ENCODE measurements at places on chromosomes 3 and 15. TPM values are rescaled to one million over a fixed set of nuclear protein-coding genes. Genes with fewer than 3 reads are reported as not detected.

The IL17RB gene
- total RNA-seq = 3.1 TPM

The DZIP1L gene
- 28.1 TPM for total RNA-seq

The VGLL3 gene
- 6.1 TPM for total RNA-seq

The PRR23E gene
- not detected for total RNA-seq

The OR4F15 gene
- not detected for total RNA-seq

The NR1I2 gene
- total RNA-seq = 0.26 TPM

The KLHL6 gene
- total RNA-seq = 0.11 TPM

The STARD9 gene
- 16.5 TPM for total RNA-seq

DNA sequence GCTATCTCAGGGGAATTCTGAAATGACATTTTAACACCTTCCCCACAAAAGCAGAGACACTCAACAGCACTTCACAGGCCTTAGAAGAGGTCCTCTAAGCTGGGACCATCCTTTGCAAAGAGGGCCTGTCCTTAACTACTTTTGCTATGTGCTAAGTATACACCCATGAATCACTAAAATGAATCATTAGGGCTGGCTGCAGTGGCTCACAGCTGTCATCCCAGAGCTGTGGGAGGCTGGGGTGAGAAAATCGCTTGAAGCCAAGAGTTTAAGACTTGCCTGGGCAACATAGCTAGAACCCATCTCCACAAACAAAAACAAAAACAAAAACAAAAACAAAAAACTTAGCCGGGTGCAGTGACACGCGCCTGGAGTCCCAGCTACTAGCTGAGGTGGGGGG lies 53.9 kb upstream of the MELTF start:
- H3K27ac ChIP-seq = no peak overlapping the region
- no peaks in the 10 kb centered on the region for H3K4me1 ChIP-seq
- DNase-seq = no peak
- peaks cover 13% of the 10 kb centered on the region for H3K36me3 ChIP-seq
- no peak overlapping the region for H3K4me3 ChIP-seq

- peak overlapping the region; percentile 97 for H3K4me3 ChIP-seq
- H3K4me1 ChIP-seq = peaks cover 41% of the 10 kb centered on the region
- no peaks in the 10 kb centered on the region for H3K36me3 ChIP-seq
- H3K27ac ChIP-seq = no peak overlapping the region
Measured at GRCh38 chr15:60480888-60481287, 1.9 kb upstream of the ICE2 start.

DNA sequence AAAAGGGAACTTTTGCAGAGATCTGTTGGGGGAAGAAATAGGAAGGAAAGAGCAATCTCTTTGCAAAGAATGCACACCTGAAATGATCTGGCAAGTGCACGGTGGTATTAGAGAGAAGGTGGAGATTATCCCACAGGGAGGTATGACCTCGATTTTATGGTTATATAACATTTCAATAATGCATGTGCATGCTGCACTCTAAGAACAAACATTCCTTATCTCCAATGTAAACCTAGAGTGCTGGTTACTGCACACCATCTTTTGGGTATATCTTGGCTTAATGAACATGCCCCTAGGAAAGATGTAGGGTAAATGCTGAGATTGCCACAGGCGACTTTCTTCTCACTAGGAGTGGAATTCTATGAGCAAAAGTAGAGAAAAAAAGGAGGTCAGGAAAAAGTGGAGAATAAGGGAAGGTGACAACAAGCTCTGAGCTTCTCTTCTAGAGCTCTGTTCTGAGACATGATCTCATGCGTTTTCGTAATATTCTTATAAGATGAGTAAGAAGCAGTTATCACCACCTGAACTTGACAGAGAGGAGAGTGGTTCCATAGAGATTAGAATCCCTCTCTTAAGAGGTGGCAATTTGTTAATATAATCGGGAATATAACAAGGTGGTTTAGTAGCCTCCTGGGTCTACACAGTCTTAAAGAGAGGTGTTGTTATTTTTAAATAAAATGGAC lies 117.5 kb upstream of the TMC3 start:
- DNase-seq = no peak
- H3K36me3 ChIP-seq = no peaks in the 10 kb centered on the region
- no peak overlapping the region for H3K27ac ChIP-seq
- H3K27me3 ChIP-seq = no peaks in the 10 kb centered on the region
- H3K4me1 ChIP-seq = no peaks in the 10 kb centered on the region

DNA sequence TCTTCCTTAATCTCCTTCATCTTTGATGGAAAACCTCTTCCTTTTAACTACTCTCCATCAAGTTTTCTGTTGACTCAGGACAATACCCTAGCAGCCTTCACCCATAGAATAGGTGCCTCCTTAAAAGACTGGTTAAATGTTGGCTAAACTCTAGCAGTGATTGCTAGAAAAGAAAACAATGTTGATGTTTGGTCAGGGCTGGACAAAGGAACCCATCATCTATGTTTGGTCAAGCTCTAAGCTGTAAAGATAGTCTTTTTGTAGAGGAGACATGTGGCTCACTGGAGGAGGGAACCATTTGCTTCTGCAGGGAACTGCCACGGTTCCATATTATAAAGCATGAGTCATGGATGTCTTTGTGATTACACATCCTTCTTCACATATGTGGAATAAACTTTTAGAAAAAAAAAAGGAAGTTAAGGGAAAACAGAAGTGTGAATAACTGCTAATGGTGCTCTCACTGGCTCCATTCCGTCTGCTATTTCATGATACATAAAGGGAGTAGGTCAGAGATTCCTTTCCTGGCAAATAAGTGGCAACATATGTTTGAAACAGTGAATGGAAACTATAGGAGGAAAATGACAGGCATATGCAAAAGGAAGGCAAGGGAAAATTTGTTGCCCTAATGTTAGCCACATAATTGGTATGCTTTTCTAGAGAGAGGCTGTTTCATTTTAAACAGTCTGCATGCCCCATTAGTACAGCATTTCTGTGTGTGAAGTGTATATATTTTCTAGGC lies 78.2 kb downstream of the CMSS1 start:
- H3K27ac ChIP-seq = peak overlapping the region; percentile 91
- peaks cover 4% of the 10 kb centered on the region for H3K36me3 ChIP-seq
- no peak for DNase-seq
- H3K4me1 ChIP-seq = peaks cover 15% of the 10 kb centered on the region
- no peaks in the 10 kb centered on the region for H3K27me3 ChIP-seq

GRCh38 chr15:98447069-98447468 lies 201.3 kb upstream of the IGF1R start:
- peaks cover 10% of the 10 kb centered on the region for H3K4me1 ChIP-seq
- H3K4me3 ChIP-seq = no peak overlapping the region
- H3K36me3 ChIP-seq = no peaks in the 10 kb centered on the region

GRCh38 chr15:48647962-48648361 lies 2.5 kb upstream of the FBN1 start:
- H3K4me3 ChIP-seq = peak overlapping the region; percentile 83
- no peak overlapping the region for H3K27ac ChIP-seq
- peaks cover 12% of the 10 kb centered on the region for H3K27me3 ChIP-seq

- H3K27ac ChIP-seq = no peak overlapping the region
- DNase-seq = no peak
- no peaks in the 10 kb centered on the region for H3K27me3 ChIP-seq
- no peaks in the 10 kb centered on the region for H3K4me1 ChIP-seq
- H3K36me3 ChIP-seq = peaks cover 4% of the 10 kb centered on the region
Measured at GRCh38 chr3:112847692-112848091, 1.0 kb upstream of the CD200R1L start.

GRCh38 chr15:101024706-101025500 lies 105.7 kb downstream of the LRRK1 start:
- H3K4me1 ChIP-seq = peaks cover 54% of the 10 kb centered on the region
- peak overlapping the region; percentile 62 for H3K27ac ChIP-seq
- H3K27me3 ChIP-seq = peaks cover 4% of the 10 kb centered on the region
- DNase-seq = no peak

- H3K4me3 ChIP-seq = no peak overlapping the region
- no peaks in the 10 kb centered on the region for H3K36me3 ChIP-seq
- no peaks in the 10 kb centered on the region for H3K27me3 ChIP-seq
- H3K27ac ChIP-seq = no peak overlapping the region
Measured at GRCh38 chr3:19632099-19633074, 301.6 kb downstream of the EFHB start.

- H3K27me3 ChIP-seq = no peaks in the 10 kb centered on the region
- DNase-seq = no peak
- H3K4me1 ChIP-seq = peaks cover 10% of the 10 kb centered on the region
- H3K36me3 ChIP-seq = no peaks in the 10 kb centered on the region
- H3K27ac ChIP-seq = no peak overlapping the region
Measured at GRCh38 chr3:109803274-109803673, 465.9 kb upstream of the DPPA4 start.

- peaks cover 3% of the 10 kb centered on the region for H3K36me3 ChIP-seq
- peaks cover 15% of the 10 kb centered on the region for H3K4me1 ChIP-seq
- DNase-seq = no peak
Measured at GRCh38 chr3:62131620-62132019, 241.7 kb downstream of the FEZF2 start.

GRCh38 chr15:58438956-58439355 lies 7.2 kb downstream of the LIPC start:
- H3K4me1 ChIP-seq = peaks cover 42% of the 10 kb centered on the region
- DNase-seq = peak; percentile 14
- H3K27me3 ChIP-seq = no peaks in the 10 kb centered on the region
- H3K36me3 ChIP-seq = no peaks in the 10 kb centered on the region

- H3K36me3 ChIP-seq = no peaks in the 10 kb centered on the region
- DNase-seq = no peak
- peak overlapping the region; percentile 36 for H3K27ac ChIP-seq
- H3K4me3 ChIP-seq = no peak overlapping the region
Measured at GRCh38 chr3:40872258-40872920, 326.9 kb upstream of the CTNNB1 start.

DNA sequence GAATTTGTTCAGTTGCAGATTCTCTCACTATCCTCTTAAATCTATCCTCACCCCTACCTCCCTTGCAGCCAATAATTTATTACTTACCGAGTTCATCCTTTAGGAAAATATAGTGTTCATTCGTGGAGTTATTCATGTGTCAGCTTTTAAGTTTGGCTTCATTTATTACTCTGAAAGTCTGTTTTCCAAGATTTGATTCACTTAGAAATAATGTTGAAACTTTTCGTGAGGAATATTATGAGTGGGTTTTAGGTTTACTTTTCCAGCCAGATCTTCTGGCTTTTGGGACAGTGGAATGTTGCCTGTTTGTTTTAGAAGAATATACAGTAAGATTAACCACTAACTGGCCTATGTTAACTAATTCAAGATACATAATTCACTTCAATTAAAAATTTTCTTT lies 161.0 kb upstream of the CGNL1 start:
- H3K4me3 ChIP-seq = no peak overlapping the region
- no peak for DNase-seq
- peaks cover 68% of the 10 kb centered on the region for H3K4me1 ChIP-seq
- no peaks in the 10 kb centered on the region for H3K36me3 ChIP-seq
- H3K27ac ChIP-seq = peak overlapping the region; percentile 40

- H3K36me3 ChIP-seq = no peaks in the 10 kb centered on the region
- peak overlapping the region; percentile 38 for H3K4me3 ChIP-seq
- H3K27me3 ChIP-seq = peaks cover 8% of the 10 kb centered on the region
- peaks cover 36% of the 10 kb centered on the region for H3K4me1 ChIP-seq
- no peak overlapping the region for H3K27ac ChIP-seq
Measured at GRCh38 chr15:31333119-31333518, 6.5 kb downstream of the KLF13 start.

GRCh38 chr3:146803745-146804144 lies 198.6 kb upstream of the PLSCR5 start:
- H3K27ac ChIP-seq = no peak overlapping the region
- no peak for DNase-seq
- H3K4me1 ChIP-seq = peaks cover 3% of the 10 kb centered on the region
- no peak overlapping the region for H3K4me3 ChIP-seq

DNA sequence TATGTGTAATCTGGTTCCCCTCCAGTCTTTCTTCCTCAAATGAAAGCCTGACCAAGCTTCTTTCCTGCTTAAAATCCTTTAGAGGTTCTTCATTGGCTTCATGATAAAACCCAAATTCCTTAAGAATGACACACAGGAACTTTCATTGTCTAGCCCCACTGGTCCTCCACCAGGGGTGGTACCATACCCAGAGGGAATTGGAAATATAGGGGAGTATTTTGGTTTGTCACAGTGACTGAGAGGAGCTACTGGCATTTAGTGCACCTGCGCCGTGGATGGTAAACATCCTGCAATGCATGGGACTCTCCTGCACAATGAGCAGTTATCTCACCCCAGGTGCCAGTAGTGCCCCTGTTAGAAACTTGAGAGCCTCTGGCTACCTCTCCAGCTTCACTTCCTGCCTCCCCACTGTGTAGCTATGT lies 10.8 kb downstream of the ZWILCH start:
- no peak overlapping the region for H3K4me3 ChIP-seq
- H3K27ac ChIP-seq = no peak overlapping the region
- DNase-seq = no peak
- no peaks in the 10 kb centered on the region for H3K4me1 ChIP-seq

DNA sequence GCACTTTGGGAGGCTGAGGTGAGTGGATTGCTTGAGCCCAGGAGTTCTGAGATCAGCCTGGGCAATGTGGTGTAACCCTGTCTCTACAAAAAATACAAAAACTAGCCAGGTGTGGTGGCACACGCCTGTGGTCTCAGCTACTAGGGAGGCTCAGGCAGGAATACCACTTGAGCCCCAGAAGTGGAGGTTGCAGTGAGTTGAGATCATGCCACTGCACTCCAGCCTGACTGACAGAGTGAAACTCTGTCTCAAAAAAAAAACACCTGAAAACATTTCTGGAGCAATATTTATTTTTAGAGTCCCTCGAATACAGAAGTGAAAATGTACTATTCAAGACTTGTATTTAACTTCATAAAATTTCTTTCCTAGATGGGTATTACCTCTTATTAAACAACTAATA lies 4.6 kb downstream of the SPCS1 start:
- no peak overlapping the region for H3K4me3 ChIP-seq
- no peak overlapping the region for H3K27ac ChIP-seq
- peaks cover 34% of the 10 kb centered on the region for H3K4me1 ChIP-seq
- no peaks in the 10 kb centered on the region for H3K27me3 ChIP-seq
- DNase-seq = no peak

DNA sequence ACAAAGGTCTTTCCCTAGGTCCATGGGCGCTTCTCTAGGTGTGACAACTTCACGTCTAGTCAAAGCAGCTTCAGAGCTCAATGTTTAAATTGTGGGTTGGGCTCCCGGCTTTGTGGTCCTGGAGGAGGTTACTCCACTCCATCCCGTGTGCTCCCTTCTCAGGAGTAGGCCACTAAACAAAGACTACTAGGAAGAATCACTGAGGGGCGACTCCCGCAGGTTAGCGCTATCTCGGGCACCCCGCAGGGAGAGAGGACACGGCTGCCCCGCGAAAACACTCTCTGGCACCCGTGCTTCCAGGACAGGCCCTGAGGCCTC lies 500 bp downstream of the PARP6 start:
- peak overlapping the region; percentile 92 for H3K4me3 ChIP-seq
- H3K36me3 ChIP-seq = peaks cover 7% of the 10 kb centered on the region
- no peak for DNase-seq
- peaks cover 8% of the 10 kb centered on the region for H3K27me3 ChIP-seq
- H3K27ac ChIP-seq = peak overlapping the region; percentile 36
- peaks cover 28% of the 10 kb centered on the region for H3K4me1 ChIP-seq

Measured in neural crest cell (in vitro differentiated cells).